ENCODE measurements at places on chromosomes 4 and X.

DNA sequence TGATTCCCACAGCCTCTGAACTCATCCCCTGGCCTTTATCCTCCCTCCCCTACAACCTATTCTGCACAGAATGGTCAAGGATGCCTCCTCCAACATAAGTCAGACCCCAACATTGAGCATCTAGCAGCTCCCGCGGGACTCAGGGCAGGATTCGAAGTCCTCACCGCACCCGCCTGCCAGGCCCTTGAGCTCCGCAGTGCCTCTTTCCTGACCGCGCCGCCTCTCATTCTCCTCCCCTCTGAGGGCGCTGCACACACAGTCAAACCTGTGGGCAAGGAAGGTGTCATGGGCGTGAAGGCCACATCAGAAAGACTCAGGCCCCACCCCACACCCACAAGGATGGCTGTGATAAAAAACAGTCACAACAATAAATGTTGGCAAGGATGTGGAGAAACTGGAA is 84.1 kb downstream of the CPZ start:
- DNase-seq: no peak

- no peak for DNase-seq
Measured at GRCh38 chrX:107467271-107467670, 17.8 kb downstream of the FRMPD3 start.

- no peak for DNase-seq
Measured at GRCh38 chrX:19212037-19212436, 89.8 kb upstream of the ADGRG2 start.

GRCh38 chr4:141447761-141448160 is 188.6 kb upstream of the IL15 start:
- no peak for DNase-seq

DNA sequence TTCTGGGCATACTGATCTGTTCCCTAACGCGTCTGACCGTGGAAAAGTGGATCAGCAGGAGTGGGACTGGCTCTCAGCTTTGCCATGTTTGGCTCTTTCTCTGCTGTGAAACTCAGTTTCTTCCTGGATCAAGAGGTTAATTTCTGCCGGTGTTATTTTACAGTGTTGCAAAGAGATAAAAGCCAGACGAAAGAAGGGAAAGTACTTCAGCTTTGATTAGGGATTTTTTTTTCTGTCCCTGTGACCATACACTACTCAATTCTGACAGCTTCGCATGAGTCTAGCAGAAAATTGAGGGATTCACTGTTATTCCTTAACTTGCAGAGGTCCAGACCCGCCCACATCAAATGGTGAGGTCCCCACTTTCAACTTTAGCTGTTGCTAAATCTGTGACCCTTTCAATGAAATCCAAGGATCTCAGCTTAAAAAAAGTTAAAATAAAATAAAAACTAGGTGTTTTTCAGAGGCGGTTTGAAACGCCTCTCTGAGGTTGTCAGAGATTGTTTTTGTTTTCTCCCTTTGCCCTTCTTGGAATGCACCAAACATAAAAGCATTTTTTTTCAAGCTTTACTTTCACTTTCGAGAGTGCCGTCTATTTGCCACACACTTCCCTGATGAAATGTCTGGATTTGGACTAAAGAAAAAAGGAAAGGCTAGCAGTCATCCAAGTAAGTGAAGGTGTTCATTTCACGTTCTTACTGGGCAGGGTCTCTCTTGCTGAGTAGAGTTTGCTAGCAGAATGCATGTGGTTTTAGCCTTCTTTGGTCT is at the start of gene TLR3:
Gene TLR3, plus strand, starts transcription at position 576 of the 768 bp plus-strand sequence. CDS start 7,464 bp downstream, outside the sequence.
- peak; percentile 49 for DNase-seq

- no peak for DNase-seq
Measured at GRCh38 chr4:144663834-144664475, 18.0 kb downstream of the HHIP start.

GRCh38 chrX:73785493-73785892 is 222.5 kb downstream of the CHIC1 start:
- no peak for DNase-seq

GRCh38 chr4:123163501-123163900 is 233.1 kb upstream of the SPRY1 start:
- no peak for DNase-seq
